ENCODE measurements at places on chromosomes 6 and 20. TPM values are rescaled to one million over a fixed set of nuclear protein-coding genes. Genes with fewer than 3 reads are reported as not detected.

DNA sequence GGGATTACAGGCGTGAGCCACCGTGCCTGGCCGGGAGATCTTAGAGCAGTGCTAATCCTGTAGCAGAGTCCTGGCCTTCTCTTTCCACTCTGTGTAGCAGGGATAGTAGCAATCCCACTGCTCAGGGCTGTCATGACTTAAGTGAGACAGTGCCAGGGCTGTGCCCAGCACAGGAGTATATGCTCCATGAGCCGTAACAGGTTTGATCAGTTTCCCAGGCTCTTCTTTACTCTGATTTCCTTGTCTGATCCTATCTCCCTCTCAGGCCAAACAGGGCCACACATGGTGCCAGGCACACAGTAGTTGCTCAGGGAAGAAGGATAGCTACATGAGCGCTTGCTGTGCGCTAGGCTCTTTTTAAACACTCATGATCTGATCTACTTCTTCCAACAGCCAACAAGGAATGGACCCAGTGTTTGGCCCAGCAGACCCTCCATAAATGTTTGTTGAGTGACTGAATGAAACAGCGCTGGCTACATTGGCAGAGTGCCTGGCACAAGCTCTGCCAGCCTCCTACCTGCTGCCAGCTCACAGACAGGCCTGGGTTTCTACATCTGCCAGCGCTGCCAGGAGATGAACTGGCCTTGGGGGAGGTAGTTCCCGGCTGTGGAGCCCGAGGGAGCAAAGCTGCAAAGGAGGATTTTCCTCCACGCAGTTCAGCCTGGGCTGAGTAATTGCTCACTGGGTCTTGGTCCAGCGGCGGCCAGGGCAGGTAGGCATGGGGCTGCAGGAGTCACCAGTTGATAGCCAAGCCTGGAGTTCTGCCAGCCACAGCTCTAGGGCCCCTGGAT lies 36.9 kb downstream of the SNAI1 start:
- H3K4me1 ChIP-seq, result peaks cover 8% of the 10 kb centered on the region
- no peaks in the 10 kb centered on the region for H3K36me3 ChIP-seq
- no peak overlapping the region for H3K4me3 ChIP-seq
- no peak for DNase-seq
- no peak overlapping the region for H3K27ac ChIP-seq

DNA sequence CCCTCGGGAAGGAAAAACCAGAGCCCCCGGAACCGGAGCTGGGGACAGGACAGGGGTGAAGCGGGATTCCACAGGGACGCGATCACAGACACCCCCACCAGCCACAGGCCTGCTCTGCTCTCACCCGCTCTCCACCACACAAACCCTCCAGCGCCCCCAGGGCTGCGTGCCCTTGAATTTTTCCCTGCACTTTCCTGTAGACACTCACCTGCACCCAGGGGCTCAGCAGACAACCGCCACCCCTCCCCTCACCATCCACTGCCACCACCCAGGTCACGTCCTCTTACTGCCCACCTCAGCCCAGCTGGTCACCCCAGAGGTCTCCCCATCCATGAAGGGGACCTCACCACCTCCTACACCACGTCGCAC lies 631 bp downstream of the ULBP2 start:
- peak overlapping the region; percentile 62 for H3K27ac ChIP-seq
- peaks cover 71% of the 10 kb centered on the region for H3K27me3 ChIP-seq
- H3K4me1 ChIP-seq, result peaks cover 49% of the 10 kb centered on the region
- no peak for DNase-seq

- peak overlapping the region; percentile 94 for H3K27ac ChIP-seq
- peak overlapping the region; percentile 100 for H3K4me3 ChIP-seq
- no peaks in the 10 kb centered on the region for H3K27me3 ChIP-seq
- peaks cover 58% of the 10 kb centered on the region for H3K4me1 ChIP-seq
- no peaks in the 10 kb centered on the region for H3K36me3 ChIP-seq
- DNase-seq, result no peak
Measured at GRCh38 chr6:110876806-110877564, 2.4 kb downstream of the AMD1 start.

DNA sequence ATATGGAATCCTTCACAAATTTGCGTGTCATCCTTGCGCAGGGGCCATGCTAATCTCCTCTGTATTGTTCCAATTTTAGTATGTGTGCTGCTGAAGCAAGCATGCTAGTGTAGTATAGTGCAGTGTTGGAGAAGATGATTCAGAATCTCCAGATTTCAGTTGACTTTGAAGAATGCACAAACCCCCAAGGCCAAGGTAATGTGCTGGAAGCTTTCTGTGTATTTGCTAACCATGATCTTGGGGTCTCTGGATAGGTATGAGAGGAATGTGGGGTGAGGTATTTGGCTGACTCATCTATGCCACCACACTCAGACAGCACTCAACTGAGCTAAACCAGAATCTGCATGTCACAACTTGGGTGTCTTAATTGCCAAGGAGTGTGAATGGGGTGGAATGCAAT lies 42.6 kb upstream of the DEK start:
- no peak overlapping the region for H3K4me3 ChIP-seq
- H3K27ac ChIP-seq, result no peak overlapping the region
- H3K36me3 ChIP-seq, result peaks cover 10% of the 10 kb centered on the region
- H3K4me1 ChIP-seq, result no peaks in the 10 kb centered on the region

The SLC2A10 gene
- polyA plus RNA-seq, result not detected

- no peaks in the 10 kb centered on the region for H3K27me3 ChIP-seq
- H3K4me3 ChIP-seq, result no peak overlapping the region
- no peaks in the 10 kb centered on the region for H3K36me3 ChIP-seq
Measured at GRCh38 chr6:140174524-140174923, 800.1 kb upstream of the CITED2 start.

DNA sequence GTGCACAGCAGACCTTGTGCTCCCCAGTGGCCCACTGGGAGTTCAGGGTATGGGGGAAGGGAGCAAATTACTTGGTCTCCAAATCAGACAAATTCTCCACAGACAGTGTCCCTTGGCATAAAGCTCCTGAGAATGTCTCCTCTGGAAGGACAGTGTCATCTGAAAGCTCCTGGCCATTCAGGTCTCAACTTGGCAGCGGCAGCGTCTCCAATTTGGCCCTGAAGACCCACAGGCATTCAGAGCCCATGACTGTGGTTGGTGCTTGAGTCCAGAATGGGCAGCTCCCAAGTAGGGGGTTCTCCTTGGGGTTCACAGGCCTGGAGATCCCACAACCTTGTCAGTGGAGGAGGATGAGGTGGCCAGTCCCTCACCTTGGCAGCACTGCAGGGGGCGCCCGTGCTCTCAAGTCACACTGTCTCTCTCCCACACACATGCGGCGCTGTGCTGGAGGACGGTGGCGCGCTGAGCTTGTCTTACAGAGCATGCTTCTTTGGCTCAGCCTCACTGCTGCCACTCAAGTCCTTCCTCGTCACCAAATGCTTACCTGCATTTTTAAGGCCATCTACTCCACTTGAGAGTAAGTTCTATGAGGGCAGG lies 20.7 kb downstream of the DYNLRB1 start:
- no peaks in the 10 kb centered on the region for H3K27me3 ChIP-seq
- no peak for DNase-seq
- no peak overlapping the region for H3K4me3 ChIP-seq
- H3K36me3 ChIP-seq, result peaks cover 14% of the 10 kb centered on the region

DNA sequence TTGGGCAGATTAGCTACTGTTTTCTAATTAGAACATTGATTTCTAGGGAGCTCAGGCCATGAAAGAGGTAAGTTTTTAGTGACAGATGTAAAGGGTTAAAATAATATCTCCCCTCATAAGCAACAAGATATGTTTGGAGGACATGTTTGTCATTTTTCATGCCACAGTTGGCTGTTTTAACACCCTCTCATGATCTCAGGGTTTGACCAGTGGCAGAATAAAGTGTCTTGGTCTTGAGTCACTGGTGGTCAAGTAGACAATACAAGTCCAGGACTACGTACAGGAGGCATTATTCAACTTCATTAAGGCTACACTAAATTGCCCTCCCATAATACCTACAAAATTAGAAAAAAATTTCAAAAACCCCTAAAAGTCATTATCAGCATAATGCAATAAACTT lies 92.6 kb downstream of the F13A1 start:
- H3K4me3 ChIP-seq, result no peak overlapping the region
- DNase-seq, result no peak
- peaks cover 4% of the 10 kb centered on the region for H3K36me3 ChIP-seq
- H3K4me1 ChIP-seq, result no peaks in the 10 kb centered on the region
- H3K27me3 ChIP-seq, result peaks cover 61% of the 10 kb centered on the region
